ENCODE measurements at places on chromosomes 2 and 18.

- no peak for DNase-seq
Measured at GRCh38 chr2:42052702-42053481, 5.1 kb downstream of the PKDCC start.

GRCh38 chr2:230932556-230933511 lies 7.8 kb upstream of the GPR55 start:
- DNase-seq: peak; percentile 20

DNA sequence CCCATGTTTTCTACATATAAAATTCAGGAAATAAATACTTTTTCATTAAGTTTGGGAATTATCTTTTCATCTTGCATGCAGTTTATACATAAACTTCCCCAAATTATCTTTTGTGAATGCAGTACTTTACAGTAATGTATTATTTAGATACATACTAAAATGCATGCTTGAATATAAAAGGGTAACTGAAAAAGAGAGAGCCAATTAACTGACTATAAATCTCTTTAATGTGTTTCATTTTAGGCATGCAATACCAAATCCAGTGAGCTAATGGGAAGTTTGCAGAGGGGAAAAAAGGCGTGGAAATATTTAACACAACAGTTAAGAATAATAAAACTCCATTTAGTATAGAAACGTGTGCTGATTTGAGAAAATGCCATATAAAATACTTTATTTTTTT lies 39.2 kb downstream of the COL4A4 start:
- DNase-seq: no peak

GRCh38 chr2:196274387-196274809 lies 103.0 kb upstream of the STK17B start:
- peak; percentile 77 for DNase-seq

GRCh38 chr2:121043827-121044222 lies 241.2 kb downstream of the TFCP2L1 start:
- DNase-seq: no peak

DNA sequence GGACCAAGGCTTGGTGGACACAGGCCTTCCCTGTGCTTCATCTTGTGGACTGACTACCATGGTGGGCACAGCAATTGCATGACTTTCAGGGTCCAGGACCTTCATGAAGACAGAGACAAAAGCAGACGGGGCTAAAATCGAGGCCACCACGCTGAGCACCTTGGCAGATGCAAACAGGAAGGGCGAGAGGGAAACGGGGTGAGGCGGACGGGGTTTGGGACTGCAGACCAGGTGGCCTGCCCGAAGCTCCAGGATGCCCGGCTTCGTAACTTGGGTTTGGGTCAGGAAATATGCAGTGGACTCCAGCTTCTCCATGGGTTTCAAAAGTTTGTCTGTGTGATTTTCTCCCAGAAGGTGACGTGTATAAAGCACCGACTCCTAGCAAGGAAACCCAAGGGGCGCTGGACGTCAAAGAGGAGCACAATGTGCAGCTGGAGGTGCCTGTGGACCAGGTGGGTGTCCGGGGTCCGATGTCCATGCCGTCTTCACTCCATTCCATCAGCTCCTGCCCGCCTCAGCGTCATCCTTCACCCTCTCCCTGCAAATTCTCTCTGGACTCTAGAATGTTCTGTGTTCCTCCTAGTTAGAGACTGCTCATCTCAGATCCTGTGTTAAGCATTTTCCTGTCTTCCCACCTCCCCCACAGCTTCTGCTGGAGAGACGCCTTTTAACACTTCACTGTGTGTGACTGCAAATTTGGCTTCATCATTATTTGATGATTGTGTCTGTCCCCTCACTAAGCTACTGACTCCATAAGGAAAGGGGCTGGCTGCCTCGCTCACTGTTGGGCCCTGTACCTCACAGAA lies 65.8 kb downstream of the DCDC2C start:
- no peak for DNase-seq

GRCh38 chr2:201909961-201910361 lies 103.6 kb downstream of the CDK15 start:
- peak; percentile 74 for DNase-seq

- no peak for DNase-seq
Measured at GRCh38 chr2:205845446-205845845, 163.1 kb downstream of the NRP2 start.

DNA sequence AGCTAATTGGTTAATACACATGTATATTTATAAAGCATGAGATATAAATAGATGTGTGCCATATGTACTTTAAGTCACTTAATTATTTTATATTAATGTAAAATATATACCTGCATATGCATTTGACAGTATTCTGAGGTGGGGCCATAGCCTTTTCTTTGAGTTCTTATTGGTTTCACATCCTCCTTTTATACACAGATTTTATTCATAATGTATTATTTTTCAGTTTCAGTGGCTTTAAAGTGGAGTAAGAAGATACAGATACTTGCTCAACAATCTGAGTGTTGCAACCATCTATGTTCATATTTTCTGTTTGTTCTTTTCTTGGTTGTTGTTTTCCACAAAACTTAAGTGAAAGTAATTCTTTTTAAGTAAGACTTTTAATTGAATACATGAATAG lies 436.5 kb downstream of the RND3 start:
- DNase-seq: no peak

DNA sequence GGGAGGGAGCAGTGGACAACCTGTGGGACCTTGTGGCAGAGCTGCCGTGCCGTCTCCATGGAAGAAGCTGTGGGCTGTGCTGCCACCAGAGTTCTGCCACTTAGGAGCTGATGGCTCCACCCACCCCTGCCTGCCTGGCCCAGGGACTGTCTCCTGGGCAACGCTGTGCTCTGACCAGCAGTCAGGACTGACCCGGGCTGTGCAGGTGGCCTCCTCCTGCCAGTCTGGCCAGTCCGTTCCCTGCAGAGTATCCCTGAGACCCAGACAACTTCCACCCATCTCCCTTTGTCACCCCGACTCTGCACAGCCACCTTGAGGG lies 12.8 kb downstream of the ASIC4 start:
- DNase-seq: no peak

- DNase-seq: no peak
Measured at GRCh38 chr2:137535897-137536296, 428.4 kb upstream of the HNMT start.

GRCh38 chr2:38572167-38572566 lies 30.6 kb downstream of the HNRNPLL start:
- DNase-seq: peak; percentile 43

DNA sequence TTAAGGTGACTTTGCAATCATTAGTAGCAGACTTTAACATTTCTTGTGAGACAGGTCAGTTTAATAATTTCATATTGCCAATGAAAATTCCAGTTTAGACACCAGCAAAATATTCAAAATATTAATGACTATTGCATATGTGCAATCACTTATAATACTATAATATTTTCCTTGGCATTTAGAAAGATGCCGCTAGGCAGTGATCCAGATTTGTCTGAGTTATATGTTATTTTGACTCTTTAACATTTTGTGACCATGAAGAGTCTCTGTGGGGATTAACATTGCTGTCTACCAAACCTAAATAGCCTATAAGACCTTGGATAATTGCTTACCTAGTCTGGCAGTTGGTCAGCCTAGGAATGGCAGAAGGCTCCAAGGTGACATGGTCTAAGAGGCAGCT lies 389.6 kb downstream of the THSD7B start:
- DNase-seq: peak; percentile 14

GRCh38 chr2:134320930-134321329 lies 67.1 kb downstream of the MGAT5 start:
- DNase-seq: no peak

DNA sequence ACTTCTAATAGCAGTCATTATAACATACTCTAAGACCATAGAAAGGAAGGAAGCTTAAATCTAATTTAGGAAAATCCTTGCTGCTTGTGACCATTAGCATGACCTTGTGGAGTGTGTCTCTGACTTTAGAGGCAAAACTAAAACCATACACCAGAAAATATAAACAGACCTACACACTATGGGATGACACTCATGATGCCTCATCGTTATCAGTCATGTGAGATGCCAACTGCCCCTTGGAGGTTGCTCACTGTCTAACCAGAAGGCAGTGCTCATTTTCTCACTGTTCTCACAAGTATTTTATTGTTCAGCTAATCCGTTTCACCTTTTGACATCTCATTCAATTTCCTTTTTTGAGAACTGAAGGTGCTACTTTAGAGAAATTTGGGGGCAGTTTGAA lies 376.9 kb downstream of the RND3 start:
- no peak for DNase-seq

DNA sequence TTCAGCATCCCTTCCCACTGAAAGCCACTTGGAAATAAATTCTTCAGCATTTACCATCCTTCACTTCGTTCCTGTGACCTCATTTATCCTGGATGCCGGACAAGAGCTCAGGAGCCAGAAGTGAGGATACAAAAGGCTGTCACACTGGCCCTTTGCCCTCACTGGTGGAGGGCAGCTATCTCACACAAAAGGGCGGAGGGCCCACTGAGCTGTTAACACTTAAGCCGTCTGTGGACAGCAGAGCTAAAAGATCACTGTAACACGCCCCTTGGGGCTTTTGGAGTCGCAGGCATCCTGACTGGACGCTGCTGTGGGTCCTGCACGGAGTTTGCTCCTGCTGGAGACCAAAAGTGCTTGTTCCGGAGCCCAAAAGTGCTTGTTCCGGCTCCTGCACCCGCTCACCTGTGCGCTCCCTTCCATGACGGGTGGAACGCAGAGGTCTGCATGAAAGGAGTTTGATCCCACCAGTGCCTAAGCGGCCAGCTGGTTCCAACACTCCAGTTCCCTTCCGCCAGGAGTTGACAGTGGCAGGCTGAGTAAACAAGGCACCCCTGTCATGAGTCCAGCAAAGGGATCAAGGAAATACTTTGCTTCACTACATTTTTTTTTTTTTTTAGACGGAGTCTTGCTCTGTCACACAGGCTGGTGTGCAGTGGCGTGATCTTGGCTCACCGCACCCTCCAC lies 572.0 kb upstream of the LINC00305 start:
- no peak for DNase-seq

GRCh38 chr2:135743860-135744259 lies 2.2 kb downstream of the UBXN4 start:
- no peak for DNase-seq

DNA sequence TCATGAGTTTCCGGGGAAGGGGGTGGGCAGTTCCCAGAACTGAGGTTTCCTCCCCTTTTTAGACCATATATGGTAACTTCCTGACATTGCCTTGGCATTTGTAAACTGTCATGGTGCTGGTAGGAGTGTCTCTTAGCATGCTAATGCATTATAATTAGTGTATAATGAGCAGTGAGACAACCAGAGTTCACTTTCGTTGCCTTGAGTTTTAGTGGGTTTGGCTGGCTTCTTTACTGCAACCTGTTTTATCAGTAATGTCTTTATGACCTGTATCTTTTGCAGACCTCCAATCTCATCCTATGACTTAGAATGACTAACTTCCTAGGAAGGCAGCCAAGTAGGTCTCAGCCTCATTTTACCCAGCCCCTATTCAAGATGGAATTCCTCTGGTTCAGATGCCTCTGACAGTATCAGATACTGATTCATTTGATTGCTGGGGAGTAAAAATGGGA lies 447.3 kb downstream of the XIRP2 start:
- peak; percentile 32 for DNase-seq

GRCh38 chr2:216073773-216074172 lies 7.8 kb downstream of the PECR start:
- no peak for DNase-seq

DNA sequence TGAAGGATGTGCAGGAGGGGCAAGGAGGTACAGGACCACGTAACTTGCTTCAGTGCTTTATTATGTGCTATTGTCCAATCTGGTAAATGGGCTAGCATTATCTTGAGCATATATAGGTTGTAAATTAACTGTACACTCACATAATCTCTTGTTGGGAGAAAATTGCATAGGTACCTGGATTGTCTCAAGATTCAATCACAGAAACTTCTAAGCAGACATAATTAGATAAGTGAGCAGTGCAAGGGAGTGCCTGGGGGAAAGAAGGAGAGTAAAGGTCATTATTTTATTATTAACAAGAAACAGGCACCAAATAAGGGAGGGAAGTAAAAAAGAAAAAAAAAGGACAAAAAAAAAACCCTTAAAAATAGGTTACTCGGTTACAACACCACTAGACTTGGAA lies 186.2 kb downstream of the MBD5 start:
- no peak for DNase-seq

DNA sequence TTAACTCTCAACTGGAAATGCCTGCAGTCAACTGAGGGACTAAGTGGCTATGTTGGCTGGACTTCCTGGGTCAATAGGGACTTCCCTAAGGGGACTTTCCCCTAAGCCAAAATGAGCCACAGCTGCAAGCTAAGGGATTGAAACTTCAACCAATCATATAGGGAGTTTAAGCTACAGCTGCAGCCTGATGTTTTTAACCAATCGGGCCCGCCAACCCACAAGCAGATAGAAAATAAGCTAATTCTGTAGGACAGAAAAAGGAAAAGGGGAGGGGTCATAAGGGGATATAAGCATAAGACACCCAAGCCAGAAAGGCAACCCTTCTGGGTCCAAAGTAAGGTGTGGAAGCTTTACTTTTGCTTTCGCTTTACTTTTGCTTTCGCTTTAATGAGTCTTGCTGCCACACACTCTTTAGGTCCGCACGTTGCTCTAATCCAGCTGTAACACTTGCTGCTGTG lies 927.5 kb downstream of the ERBB4 start:
- DNase-seq: no peak

DNA sequence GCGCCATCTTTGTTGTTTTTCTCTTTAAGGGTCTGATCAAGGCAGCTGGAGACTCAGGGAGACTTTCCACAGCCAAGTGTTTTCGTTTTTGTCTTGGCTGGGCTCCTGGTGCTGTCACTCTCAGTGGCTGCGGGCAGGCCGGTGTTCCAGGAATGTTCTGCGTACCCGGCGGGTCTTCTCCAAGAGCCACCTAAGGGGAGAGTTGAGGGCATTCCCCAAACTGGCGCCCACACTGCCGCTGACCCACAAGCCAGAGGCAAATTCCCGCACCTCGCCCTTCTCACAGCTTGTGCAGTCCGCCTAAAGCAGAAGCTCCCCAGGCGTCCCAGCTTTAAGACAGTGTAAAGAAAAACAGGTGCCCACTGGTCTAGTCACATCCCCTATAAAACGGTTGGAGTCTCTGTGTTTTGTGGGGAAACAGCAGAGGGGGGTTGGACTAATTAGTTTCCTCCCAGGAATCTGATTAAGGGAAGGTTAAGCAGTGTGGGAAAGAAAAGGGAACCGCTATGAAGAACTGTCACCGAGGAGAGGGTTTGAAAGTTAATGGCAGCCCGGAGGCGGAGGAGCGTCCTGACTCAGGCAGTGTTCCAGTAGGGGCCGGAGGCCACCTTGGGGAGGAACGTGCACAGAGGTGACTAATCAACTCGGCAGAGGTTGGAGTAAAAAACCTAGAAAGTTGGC lies 224.5 kb downstream of the SLC4A3 start:
- peak; percentile 5 for DNase-seq

- DNase-seq: no peak
Measured at GRCh38 chr2:235041221-235041917, 89.6 kb downstream of the SH3BP4 start.
